ENCODE measurements at places on chromosomes 3 and 15.

DNA sequence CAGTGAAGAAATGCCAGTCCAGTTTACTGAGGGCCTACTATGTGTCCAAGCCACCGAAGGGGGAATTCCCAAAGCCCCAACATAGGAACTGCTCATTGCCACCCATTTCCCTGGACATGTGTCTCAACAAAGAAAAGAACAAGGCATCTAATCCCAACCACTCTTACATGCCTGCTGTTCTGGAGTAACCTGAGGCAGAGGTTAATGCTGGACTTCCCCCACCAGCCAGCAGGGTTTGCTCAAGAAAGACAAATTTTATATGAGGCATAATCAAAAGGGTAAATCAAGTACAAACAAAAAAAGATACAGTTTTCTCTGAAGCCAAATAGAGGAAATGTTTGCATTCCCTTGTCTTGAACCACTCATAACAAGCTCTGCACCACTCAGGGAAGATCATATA, 4.1 kb downstream of the ADCY5 start:
- DNase-seq = no peak

DNA sequence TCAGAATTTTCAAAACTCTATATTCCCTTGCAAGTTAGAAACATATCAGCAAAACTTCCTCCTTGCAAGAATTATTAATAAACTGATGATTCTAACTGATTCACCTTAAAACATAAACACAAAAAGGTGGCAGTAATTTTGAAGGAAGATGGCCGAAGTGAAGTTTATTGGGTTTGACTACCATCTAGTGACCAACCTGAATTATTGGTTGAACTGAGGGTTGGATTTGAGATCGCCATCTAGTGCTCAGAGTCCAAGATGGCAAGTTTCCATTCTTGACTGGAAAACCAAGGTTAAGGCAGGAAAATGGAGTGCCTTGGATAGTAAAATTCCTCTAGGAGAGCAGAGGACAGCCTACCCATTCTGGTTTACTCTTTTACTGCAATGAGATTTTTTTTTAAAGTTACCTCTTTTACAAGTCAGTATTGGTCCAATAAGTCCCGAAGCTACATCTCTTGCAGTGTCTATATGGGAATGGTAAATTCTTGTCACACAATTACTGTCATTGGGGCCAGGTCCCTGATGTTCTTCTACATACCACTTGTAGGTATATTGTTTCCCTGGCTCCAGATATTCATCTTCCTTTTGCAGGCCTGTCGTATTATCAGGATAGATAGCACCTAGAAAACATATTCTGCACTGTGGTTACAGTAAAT, 51.6 kb upstream of the CP start:
- no peak for DNase-seq

DNA sequence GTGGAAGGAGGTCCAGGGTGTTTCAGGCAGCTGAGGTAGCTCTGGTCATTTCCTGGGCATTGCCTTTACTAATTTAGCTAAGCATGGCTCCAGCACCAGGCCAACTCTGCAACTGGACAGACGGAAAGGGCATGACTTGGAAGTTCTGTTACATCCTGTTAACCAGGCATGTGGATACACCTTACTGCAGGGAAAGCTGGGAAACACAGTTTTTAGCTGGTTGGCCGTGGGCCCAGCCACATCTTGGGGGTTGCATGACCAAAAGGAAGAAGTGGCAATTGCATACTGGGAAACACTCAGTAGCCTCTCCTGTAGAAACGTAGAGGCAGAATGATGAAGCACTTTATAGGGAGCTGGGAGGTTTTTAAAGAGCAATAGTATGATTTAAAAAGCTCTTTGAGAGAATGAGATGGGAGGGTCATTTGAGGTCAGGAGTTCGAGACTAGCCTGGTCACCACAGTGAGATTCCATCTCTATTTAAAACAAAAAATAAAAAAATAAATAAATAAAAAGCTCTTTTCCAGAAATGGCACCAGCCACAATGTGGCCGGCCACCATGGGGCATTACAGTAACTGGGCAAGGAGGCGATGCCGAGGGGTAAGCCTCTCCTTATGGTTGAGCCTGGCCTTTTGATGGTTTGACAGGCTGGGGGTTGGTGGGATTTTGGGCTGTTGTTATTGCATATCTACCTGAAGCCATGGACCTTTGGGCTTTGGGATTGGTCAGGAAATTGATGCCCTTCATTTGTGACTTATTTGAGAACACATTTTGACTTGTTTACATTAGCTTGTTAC, 28.6 kb downstream of the TRAK1 start:
- DNase-seq = no peak

GRCh38 chr3:45109771-45110508, 36.2 kb downstream of the CDCP1 start:
- no peak for DNase-seq

DNA sequence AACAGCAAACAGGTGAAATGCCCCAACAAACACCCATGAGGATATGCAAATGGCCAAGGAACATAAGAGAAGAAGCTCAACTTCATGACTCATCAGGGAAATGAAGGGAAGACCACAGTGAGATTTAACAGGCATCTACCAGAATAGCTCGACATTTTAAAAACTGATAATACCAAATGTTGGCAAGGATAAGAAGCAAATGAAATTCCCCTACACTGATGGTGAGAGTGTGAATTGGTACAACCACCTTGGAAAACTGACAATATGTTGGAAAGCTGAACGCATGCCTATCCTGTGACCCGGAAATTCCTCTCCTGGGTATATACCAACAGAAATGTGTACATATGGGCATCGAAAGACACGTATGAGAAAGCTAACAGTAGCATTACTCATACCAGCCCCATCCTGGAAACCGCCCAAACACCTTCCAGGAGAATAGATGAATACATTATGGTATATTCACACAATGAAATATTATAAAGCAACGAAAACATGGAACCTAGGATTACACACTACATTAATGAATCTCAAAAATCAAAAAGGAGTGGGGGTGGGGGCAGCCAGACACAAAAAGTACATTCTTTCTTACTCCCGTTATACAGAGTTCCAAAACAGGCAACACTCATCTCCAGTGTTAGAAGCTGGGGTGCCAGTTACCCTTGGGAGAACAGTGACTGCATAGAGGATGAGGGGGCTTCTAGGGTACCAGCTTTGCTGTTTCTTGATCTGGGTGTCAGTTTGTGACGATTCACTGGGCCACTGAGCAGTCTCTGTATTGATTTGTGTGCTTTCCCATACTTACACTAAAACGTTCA, 16.9 kb downstream of the RFTN1 start:
- no peak for DNase-seq

DNA sequence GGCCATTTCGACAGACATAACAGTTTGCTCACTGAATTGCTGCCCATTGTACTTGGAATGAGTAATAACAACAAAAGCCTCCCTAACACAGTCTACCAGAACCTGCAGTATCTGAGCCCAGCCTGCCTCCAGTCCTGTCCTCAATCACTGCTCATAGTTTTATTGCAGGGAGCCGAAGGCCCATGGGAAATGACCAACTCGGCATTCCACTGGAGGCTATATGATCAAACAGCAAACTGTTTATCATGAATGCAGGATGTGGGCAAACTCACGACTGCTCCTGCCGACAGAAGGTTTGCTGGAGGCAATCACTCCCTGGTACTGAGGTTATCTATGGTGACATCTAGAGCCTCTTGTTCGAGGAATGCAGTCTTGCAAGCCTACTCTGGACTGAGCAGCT, 46.3 kb downstream of the LSM3 start:
- no peak for DNase-seq

DNA sequence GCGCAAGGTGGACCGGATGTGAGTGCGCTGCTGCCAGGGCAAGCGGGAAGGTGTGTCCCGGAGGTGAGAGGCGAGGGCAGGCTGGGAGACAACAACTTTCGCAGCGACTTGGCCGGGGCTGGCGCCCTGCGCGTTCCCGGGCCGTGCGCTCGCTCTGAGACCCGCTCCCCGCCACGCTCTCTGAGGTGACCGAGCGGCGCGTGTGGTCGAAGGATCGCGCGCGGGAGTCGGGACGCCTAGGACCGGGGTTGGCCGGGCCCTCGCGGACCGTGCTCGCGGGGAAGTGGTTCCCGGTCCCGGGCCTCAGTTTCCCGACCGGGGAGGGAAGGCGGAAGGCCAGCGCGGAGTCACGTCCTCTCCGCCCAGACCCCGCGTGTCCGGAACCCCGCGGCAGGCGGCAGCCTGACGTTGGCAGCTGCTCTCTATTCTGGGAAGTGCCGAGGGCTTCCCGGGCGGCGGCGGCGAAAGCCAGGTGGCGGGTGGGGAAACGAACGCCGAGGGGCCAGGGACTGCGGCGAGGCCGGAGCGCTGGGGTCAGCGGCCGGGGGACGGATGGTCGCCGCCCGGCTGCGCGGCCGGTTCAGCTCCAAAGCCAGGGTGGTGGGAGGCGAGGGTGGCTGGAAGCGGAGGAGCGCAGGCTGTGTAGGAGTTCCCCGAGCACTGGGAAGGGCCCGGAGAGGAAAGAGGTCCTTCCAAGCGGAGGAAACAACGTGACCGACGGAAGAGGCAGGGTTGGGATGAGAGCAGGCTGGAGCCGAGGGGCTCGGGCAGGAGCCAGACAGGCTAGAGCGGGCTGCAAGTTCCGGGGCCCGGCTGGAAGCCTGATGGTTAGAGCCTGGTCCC, 1.0 kb upstream of the IGF2BP2 start:
- DNase-seq = peak; percentile 52

DNA sequence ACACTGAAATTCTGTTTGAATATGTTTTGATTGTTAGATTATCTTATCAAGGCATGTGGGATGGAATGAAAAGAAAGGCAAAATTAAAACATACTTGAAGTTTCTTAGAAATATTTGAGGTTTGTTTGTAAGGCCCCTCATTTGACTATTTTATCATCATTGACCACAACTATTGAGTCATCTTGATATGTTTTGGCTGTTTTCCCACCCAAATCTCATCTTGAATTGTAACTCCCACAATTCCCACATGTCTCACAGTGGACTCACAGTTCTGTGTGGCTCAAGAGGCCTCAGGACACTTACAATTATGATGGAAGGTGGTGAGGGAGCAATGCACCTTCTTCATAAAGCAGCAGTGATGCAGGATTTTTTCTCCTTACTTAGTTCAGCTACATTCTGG, 917.1 kb downstream of the PLOD2 start:
- DNase-seq = no peak

All from right cardiac atrium (tissue), 5 donors.